ENCODE measurements at places on chromosomes 3 and 15. TPM values are rescaled to one million over a fixed set of nuclear protein-coding genes. Genes with fewer than 3 reads are reported as not detected.
A peak's percentile ranks its signal among the peaks of the same experiment; 100 is the strongest.

DNA sequence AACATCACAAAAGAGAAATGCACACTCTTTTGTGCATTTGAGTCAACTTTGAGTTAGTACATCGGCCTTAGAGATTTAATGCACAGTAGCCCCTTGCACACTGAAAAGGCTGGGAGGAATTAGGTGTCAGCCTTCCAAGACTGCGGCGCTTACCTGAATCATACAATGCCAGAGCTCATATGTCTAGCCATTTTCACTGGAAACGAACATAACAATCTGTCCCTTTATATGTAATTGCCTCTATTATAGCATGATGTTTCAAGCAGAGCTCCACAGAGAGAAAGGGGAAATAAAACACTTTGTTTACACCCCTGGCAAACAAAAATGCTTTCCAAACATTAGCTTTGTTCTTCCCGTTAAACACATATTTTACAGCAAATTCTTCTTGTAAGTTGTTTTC lies 315.7 kb upstream of the SLCO3A1 start:
- H3K36me3 ChIP-seq = no peaks in the 10 kb centered on the region
- no peak overlapping the region for H3K27ac ChIP-seq
- no peak for DNase-seq
- no peak overlapping the region for H3K4me3 ChIP-seq
- H3K27me3 ChIP-seq = no peaks in the 10 kb centered on the region

DNA sequence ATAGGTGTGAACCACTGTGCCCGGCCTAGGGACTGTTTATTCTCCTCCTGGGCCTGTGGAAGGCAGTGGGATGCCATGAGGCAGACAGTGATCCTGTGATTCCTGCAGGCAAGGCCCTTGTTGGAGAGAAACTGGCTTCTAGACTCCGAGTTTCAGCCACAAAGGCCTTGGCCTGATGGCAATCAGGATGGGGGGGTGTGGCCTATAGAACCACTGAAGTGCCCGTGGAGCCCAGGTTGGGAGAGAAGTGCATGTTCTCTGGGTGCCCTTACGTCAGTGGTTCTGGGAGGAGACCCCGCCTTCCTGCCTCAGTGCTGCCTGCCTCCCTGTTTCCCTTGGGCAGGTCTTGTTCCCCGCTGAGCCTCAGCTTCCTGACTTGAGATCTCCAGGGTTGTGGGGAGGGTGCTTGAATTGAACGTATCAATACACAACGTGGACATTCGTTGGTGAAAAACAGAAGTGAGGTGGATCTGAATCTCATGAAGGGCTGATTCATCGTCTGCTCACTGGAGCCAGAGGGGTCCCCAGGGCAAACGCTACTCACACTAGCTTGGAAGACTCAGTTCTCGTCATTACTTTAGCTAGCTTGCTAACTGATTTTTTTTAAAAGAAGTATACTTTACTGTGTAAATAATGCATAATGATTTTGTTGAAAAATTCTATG lies 31.8 kb downstream of the IRAK2 start:
- no peak for DNase-seq
- no peaks in the 10 kb centered on the region for H3K27me3 ChIP-seq
- H3K4me3 ChIP-seq = no peak overlapping the region
- H3K27ac ChIP-seq = peak overlapping the region; percentile 35

The CDC25A gene
- total RNA-seq = 0.72 TPM

The MBD4 gene
- 44.6 TPM for total RNA-seq

The PCNP gene
- 144 TPM for total RNA-seq

GRCh38 chr15:70375006-70375431 lies 277.3 kb upstream of the TLE3 start:
- no peak overlapping the region for H3K4me3 ChIP-seq
- H3K27ac ChIP-seq = no peak overlapping the region
- H3K36me3 ChIP-seq = no peaks in the 10 kb centered on the region
- no peak for DNase-seq
- H3K4me1 ChIP-seq = no peaks in the 10 kb centered on the region
- no peaks in the 10 kb centered on the region for H3K27me3 ChIP-seq

The KNG1 gene
- not detected for total RNA-seq

The CKMT1A gene
- total RNA-seq = not detected

- H3K4me3 ChIP-seq = peak overlapping the region; percentile 4
- H3K27me3 ChIP-seq = peaks cover 4% of the 10 kb centered on the region
- peak overlapping the region; percentile 63 for H3K27ac ChIP-seq
Observed at GRCh38 chr3:194688200-194688740, 2.6 kb downstream of the FAM43A start.

GRCh38 chr3:118088696-118089095 lies 946.0 kb downstream of the IGSF11 start:
- no peaks in the 10 kb centered on the region for H3K36me3 ChIP-seq
- no peaks in the 10 kb centered on the region for H3K4me1 ChIP-seq
- no peaks in the 10 kb centered on the region for H3K27me3 ChIP-seq
- H3K27ac ChIP-seq = no peak overlapping the region
- DNase-seq = no peak

The ZKSCAN7 gene
- 1.2 TPM for total RNA-seq

The POC1A gene
- 1.7 TPM for total RNA-seq

GRCh38 chr15:60634815-60635214 lies 155.9 kb upstream of the ICE2 start:
- H3K4me3 ChIP-seq = no peak overlapping the region
- H3K36me3 ChIP-seq = no peaks in the 10 kb centered on the region
- no peaks in the 10 kb centered on the region for H3K27me3 ChIP-seq
- no peak overlapping the region for H3K27ac ChIP-seq

The SCN11A gene
- not detected for total RNA-seq

DNA sequence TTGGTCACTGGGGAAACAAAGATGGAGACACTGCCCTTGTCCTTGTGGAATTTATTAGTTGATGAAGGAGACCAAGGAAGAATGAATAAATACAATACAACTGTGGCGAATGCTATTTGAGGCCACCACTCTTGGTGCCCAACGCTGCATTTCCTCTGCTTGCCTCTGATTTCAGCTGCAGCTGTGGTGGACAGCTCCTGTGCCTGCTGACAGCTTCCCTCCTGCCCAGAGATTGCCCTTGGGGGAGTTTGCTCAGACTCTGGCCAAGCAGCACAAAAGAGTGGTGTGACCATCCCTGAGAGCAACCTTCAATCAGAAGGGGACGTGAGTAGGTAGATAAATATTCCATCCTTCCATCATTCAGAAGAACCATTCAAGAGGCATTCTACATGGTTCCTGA lies 64.6 kb upstream of the FHIT start:
- no peaks in the 10 kb centered on the region for H3K36me3 ChIP-seq
- H3K27me3 ChIP-seq = peaks cover 2% of the 10 kb centered on the region
- H3K4me3 ChIP-seq = no peak overlapping the region
- H3K27ac ChIP-seq = no peak overlapping the region

- H3K4me1 ChIP-seq = no peaks in the 10 kb centered on the region
- H3K4me3 ChIP-seq = no peak overlapping the region
- H3K27ac ChIP-seq = no peak overlapping the region
Observed at GRCh38 chr3:4712109-4712508, 219.0 kb downstream of the ITPR1 start.

The BOC gene
- not detected for total RNA-seq

The PLCB2 gene
- 305 TPM for total RNA-seq

The LRRK1 gene
- total RNA-seq = 0.17 TPM

DNA sequence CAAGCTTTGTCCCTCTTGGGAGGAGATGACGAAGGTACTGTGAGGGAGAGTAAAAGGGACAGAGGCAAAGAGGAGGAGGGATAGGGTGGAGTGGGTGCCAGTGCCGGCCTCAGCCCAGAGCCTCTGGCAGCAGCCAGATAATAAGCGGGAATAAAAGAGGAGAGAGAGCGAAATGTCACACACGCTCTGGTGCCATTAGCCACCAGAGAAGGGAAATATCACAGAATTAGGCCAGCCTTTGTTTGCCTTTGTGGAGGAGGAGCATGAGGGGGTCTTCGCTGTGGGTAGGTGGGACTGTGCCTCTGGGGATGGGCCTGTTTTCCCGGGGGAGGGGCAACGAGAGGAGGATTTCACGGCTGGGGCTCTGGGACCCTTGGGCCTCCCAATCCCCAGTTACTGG lies 67.8 kb downstream of the LINGO1 start:
- DNase-seq = no peak
- no peaks in the 10 kb centered on the region for H3K36me3 ChIP-seq
- no peaks in the 10 kb centered on the region for H3K27me3 ChIP-seq
- H3K4me3 ChIP-seq = no peak overlapping the region

The GASK1A gene
- total RNA-seq = not detected

- peaks cover 1% of the 10 kb centered on the region for H3K36me3 ChIP-seq
- no peaks in the 10 kb centered on the region for H3K27me3 ChIP-seq
- no peak for DNase-seq
- H3K4me3 ChIP-seq = no peak overlapping the region
Observed at GRCh38 chr15:71914092-71914491, 103.7 kb downstream of the NR2E3 start.

GRCh38 chr3:147413686-147414389 lies 4.7 kb downstream of the ZIC1 start:
- peak overlapping the region; percentile 48 for H3K4me3 ChIP-seq
- H3K27me3 ChIP-seq = peaks cover 49% of the 10 kb centered on the region
- peaks cover 31% of the 10 kb centered on the region for H3K4me1 ChIP-seq
- no peak for DNase-seq
- no peak overlapping the region for H3K27ac ChIP-seq
- no peaks in the 10 kb centered on the region for H3K36me3 ChIP-seq

DNA sequence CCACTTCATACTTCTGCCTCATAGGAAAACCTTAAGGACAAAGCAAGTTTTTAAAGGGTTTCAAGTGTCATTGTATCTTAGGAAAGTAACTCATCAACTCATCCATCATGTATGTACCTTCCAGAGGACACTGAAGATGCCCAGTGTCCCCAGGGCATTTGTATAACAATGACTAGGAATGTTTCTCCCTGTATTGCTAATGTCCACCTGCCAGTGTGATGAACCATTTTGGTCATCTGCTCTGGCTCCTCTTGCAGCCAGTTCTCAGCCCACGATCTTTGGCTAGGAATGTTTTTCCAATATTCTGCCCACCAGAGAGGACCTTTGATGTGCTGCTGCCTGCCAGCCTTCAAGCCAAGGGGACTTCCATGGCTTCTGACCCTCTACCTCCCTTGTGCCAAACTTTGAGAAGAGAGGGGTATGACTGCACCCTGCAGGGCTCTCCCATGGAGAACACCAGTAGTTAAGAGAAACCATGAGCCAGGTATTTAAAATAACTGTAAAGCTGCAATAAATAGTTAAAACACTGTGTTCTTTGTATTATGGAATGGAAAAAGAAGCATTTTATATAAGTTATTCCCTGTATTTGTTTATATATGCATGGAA lies 11.4 kb downstream of the LMOD3 start:
- no peak overlapping the region for H3K4me3 ChIP-seq
- H3K4me1 ChIP-seq = no peaks in the 10 kb centered on the region
- H3K27me3 ChIP-seq = no peaks in the 10 kb centered on the region
- no peak overlapping the region for H3K27ac ChIP-seq

DNA sequence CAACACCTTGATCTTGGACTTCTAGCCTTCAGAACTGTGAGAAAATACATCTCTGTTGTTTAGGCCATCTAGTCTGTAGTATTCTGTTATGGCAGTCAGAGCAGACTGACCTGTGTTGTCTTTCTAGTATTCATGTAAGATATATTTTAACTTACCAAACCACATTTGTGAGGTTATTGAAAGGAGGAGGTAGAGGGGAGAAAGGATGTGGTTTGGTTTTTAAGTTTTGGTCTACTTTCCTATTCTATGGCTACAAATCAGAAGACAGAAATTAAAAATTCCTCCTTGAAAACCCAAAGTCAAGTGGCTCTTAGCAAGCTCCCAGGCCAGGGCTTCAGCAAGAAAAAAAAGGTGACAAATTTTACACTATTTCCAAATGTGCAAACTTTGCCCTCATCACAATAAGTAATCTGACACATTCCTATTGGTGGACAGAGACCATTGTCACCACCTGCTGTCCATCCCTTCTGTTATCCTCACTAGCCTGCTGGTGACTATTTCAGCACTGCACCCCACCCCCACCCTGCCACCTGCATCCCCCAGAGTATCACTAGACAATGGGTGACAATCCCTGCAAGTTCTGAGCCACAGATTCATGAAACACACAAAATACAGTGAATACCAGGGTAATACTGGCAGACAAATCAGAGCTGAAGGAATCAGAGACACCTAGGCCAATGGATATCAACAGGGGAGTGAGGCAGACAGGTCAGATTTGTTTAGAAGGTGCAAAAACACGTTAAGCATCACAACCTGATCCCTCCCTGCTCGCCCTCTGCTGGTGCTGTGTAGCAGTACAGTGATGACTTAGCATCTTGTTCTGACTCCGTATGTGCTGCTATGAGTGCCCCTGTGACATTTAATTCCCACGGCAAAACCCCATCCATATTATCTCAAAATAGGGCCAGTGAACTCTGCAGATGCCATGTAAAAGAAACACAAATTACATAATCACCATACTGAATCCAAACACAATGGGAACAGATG lies 79.0 kb upstream of the DCLK3 start:
- H3K36me3 ChIP-seq = peaks cover 82% of the 10 kb centered on the region
- H3K4me1 ChIP-seq = peaks cover 15% of the 10 kb centered on the region
- peak; percentile 68 for DNase-seq
- H3K27me3 ChIP-seq = no peaks in the 10 kb centered on the region

The SLC26A6 gene
- total RNA-seq = 25.1 TPM

- H3K27ac ChIP-seq = no peak overlapping the region
- no peaks in the 10 kb centered on the region for H3K36me3 ChIP-seq
- no peaks in the 10 kb centered on the region for H3K27me3 ChIP-seq
- no peak for DNase-seq
- H3K4me1 ChIP-seq = no peaks in the 10 kb centered on the region
Observed at GRCh38 chr3:160950542-160950941, 154.6 kb downstream of the B3GALNT1 start.

DNA sequence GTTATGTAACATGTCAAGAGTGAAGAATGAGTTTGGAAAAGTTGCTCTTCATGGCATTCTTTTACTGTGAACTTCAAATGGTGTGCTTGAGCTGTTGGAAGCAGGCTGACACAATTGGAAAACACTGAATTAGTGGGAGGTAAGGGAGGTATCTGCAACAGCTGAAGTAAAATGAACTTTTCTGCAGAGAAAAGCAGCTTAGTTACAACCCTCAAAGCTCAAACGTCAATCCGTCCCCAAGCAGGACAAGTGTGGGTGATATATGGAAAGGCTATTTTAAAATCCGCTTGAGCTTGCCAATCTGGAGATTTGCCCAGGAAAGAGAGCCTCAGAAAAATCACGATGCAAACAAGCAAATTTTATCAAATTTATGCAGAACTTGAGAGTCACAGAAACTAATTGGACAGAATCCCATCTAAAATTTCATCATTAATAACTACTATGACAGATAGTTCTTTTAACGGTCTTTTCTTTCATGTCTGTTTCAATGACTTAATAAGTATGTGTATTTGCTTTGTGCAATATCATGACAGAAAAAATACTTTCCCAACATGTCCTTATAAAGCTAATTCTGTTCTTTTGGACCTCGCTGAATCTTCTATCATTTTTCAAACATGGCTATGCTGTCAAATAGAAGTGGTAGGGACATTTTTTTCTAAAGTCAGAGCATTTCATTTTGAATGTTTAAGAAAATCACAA lies 266.6 kb upstream of the SLITRK3 start:
- H3K36me3 ChIP-seq = no peaks in the 10 kb centered on the region
- H3K4me1 ChIP-seq = no peaks in the 10 kb centered on the region
- H3K27me3 ChIP-seq = no peaks in the 10 kb centered on the region
- DNase-seq = no peak
- no peak overlapping the region for H3K4me3 ChIP-seq

- no peak for DNase-seq
- no peaks in the 10 kb centered on the region for H3K27me3 ChIP-seq
- no peaks in the 10 kb centered on the region for H3K4me1 ChIP-seq
- no peak overlapping the region for H3K27ac ChIP-seq
- H3K4me3 ChIP-seq = no peak overlapping the region
Observed at GRCh38 chr3:181076558-181076957, 87.0 kb upstream of the DNAJC19 start.

The REC114 gene
- total RNA-seq = not detected

- H3K4me1 ChIP-seq = peaks cover 47% of the 10 kb centered on the region
- H3K27me3 ChIP-seq = no peaks in the 10 kb centered on the region
- no peak for DNase-seq
- H3K4me3 ChIP-seq = no peak overlapping the region
- no peak overlapping the region for H3K27ac ChIP-seq
- peaks cover 41% of the 10 kb centered on the region for H3K36me3 ChIP-seq
Observed at GRCh38 chr3:10268930-10269329, 20.7 kb downstream of the TATDN2 start.

The PGBD4 gene
- 3.6 TPM for total RNA-seq

Data from CD4-positive, CD25-positive, alpha-beta regulatory T cell (primary cell).